Gastroesophageal sphincter (tissue), 4 donors: ENCODE measurements at places on chromosomes 1 and 21.

DNA sequence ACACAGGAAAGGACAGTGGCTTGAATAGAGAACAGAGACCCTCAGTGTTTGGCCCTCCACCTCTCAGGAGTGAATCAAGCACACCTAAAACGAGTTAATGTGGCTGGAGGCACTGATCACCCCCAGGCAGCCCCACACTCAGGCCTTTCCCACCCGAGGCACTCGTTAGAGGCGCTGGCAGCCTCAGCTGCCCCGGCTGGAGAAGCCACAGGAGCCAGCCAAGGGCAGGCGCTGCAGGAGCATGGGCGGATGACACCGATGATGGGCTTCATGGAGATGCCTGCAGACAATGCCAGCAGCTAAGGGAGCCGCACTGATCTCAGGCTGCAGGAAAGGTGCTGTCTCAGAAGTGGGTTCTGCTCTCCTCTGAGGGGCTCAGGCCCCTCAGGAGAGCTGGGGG is 24.1 kb upstream of the ABCG1 start:
- no peak overlapping the region for H3K4me3 ChIP-seq
- peaks cover 12% of the 10 kb centered on the region for H3K4me1 ChIP-seq
- no peak for ATAC-seq
- H3K36me3 ChIP-seq = no peaks in the 10 kb centered on the region
- H3K27me3 ChIP-seq = no peaks in the 10 kb centered on the region
- H3K27ac ChIP-seq = no peak overlapping the region

DNA sequence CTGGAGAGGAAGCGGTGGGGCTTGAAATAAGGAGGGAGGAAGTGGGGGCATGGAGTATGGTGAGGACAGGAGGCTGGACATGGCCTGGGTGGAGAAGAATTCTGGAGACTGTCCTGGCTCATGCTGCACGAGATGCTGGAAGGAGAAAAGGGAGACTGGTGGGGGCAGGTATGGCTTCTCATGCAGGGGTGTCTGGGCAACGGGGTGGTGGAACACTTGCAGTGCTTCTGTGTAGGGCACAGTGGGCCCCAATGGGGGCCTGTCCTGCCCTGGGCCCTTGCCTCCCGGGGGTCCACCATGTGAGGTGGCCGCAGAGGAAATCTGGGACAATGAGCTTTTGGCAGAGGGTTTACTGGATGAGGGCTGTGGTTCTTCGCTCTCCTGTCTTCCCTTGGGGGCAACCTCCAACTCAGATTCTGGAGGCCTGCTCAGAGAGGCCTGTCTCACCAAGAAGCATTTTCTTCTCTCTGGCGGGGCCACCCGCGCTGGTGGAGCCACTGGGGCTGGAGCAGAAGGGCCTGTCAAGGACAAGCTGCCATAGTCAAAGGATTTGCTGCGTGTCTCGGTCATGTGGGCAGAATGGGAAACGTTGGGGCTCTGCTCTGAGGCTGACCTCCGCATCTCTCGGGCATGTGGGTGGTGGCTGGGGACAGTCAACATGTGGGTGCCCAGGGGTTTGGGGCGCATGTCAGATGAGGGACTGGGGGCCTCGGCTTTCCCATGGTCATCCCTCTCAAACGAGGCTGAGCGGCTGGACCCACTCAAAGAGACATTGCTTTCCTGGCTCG is 96.9 kb upstream of the EDN2 start:
- no peaks in the 10 kb centered on the region for H3K36me3 ChIP-seq
- H3K27ac ChIP-seq = no peak overlapping the region
- H3K4me1 ChIP-seq = no peaks in the 10 kb centered on the region
- no peak for ATAC-seq

DNA sequence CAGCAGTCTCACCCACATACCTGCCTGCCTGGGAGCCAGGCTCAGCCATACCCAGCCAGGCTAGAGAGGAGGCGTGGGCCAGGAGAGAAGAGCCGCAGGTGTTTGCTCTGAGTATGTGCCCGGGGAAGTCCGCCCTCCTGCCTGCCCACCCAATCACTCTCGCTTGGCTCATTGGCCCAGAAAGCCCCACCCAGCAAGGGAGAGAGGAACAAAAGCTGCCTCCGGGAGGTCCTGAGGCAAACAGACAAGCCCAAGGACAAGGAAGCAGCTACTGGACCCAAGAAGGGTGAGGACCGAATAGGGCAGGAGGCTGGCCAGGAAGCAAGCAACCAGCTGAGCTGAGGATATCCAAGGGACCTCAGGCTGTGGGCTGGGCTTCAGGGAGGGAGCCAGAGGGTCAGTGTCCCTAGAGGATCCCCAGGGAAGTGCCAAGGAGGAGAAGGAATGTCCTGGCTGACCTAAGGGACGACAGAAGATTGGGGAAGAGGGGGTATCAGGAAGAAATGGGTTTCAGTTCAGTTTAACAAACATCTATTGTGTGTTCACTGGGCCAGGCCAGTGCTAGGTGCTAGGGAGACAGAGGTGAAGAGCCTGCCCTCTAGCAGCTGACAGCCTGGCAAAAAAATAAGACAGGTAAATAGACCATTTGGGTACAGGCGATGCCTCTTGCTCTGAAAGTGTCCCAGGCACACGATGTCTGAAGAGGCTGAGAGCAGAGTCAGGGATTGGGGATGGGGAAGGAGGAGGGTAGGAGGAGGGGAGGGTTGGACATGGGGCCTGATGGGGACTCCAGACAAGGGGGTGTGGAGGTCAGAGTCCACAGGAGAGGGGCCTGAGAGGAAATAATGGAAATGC is at the start of gene GJB4:
GJB4 (plus strand) TSS at position 238 of the 855 bp plus-strand sequence. CDS start 1,515 bp downstream, outside the sequence.
- peaks cover 54% of the 10 kb centered on the region for H3K27me3 ChIP-seq
- no peak within 1 kb of the TSS for H3K4me3 ChIP-seq
- no peaks in the 10 kb centered on the region for H3K4me1 ChIP-seq
- no peak within 1 kb of the TSS for H3K27ac ChIP-seq
- ATAC-seq = no peak

GRCh38 chr1:32770221-32770731 is 46.9 kb downstream of the YARS1 start:
- H3K4me1 ChIP-seq = peaks cover 28% of the 10 kb centered on the region
- H3K4me3 ChIP-seq = no peak overlapping the region
- H3K27ac ChIP-seq = no peak overlapping the region

DNA sequence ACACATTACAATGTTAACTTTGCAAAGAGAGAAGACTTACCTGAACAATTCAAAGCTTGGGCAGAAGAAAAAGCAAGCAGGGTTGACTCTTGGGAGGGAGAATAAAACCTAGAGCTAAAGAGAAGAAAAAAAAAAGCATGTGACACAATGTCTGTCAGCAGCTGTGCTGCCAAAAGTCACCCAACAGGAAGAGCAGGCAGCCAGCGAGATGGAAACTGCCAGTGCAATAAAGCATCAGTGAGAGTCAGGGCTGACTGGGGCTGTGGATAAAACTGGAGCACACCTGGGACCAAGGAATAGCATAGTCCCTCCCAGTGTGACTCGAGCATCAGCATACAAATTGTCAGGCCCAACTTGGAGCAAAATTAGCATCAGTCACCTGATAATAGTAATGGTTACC is 65.0 kb upstream of the SLC22A15 start:
- H3K27me3 ChIP-seq = no peaks in the 10 kb centered on the region
- H3K36me3 ChIP-seq = no peaks in the 10 kb centered on the region
- H3K4me3 ChIP-seq = no peak overlapping the region
- no peak overlapping the region for H3K27ac ChIP-seq
- no peaks in the 10 kb centered on the region for H3K4me1 ChIP-seq

DNA sequence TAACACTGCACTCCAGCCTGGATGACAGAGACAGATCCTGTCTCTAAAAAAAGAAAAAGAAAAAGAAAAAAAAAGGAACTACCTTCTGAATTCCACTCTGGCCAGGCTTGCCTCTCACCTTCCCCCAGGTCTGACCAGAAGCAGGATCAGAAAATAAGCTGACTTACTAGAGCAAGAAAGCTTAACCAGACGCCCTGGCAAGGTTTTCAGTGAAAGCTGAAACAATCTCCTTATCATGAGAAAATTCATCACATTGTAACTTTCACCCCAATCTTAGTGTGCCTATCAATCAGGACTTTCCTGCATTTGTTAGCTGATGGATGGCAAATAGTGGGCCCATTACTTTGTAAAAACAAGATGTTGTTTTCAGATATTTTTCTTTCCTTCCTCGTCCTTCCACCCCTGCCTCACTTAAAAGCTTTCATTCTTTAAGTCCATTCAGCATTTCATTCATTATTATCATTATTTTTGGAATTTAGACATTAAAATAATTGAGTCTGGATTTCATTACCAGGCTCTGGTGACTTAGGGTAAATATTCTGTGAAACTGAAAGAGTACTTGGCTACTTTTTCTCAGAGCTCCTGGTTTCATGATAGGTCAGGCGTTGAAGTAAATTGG is 96.5 kb upstream of the CD34 start:
- no peaks in the 10 kb centered on the region for H3K36me3 ChIP-seq
- H3K4me3 ChIP-seq = no peak overlapping the region
- H3K27me3 ChIP-seq = no peaks in the 10 kb centered on the region

DNA sequence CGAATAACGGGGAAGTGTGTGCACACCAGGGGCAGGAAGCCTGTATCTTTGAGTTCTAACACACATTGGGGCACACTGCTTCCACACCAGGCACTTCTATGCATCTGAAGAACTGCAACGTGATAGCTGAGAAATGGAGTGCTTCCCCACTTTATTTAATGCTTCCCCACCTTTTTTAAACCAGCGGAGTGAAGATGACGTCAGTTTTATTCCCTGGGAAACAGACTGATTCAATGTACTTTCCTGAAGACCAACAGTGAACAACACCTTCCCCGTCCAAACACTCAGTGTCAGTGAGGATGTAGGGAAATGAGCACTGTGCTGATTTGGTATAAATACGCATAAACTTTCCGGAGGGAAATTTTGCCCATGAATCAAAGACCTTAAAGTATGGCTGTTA is 87.1 kb downstream of the PGBD5 start:
- no peaks in the 10 kb centered on the region for H3K36me3 ChIP-seq
- ATAC-seq = no peak
- H3K4me3 ChIP-seq = no peak overlapping the region
- H3K27me3 ChIP-seq = no peaks in the 10 kb centered on the region

- H3K27me3 ChIP-seq = peaks cover 29% of the 10 kb centered on the region
- no peaks in the 10 kb centered on the region for H3K4me1 ChIP-seq
Measured at GRCh38 chr1:29732453-29732852, 496.1 kb downstream of the PTPRU start.

DNA sequence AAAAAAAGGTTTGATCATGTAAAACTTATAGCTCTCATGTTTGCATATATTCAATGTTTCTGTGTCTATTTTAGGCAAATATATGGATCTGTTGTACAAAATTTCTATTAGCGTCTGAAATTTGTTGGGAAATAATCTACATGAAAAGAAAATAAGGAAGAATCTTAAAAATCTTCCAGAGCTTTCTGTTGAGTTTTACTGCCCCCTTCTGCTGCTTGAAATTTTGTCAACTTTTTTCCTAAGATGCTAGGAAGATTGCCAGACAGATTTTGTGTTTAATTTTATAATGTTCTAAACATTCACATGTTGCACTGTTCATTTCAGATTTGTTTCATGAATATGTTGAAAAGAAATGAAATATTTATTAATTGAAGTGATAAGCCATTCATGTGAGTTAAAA is 2.5 kb upstream of the PTGS2 start:
- no peak for ATAC-seq
- no peak overlapping the region for H3K27ac ChIP-seq
- H3K4me3 ChIP-seq = no peak overlapping the region
- H3K4me1 ChIP-seq = peaks cover 33% of the 10 kb centered on the region
- H3K36me3 ChIP-seq = no peaks in the 10 kb centered on the region
- no peaks in the 10 kb centered on the region for H3K27me3 ChIP-seq

DNA sequence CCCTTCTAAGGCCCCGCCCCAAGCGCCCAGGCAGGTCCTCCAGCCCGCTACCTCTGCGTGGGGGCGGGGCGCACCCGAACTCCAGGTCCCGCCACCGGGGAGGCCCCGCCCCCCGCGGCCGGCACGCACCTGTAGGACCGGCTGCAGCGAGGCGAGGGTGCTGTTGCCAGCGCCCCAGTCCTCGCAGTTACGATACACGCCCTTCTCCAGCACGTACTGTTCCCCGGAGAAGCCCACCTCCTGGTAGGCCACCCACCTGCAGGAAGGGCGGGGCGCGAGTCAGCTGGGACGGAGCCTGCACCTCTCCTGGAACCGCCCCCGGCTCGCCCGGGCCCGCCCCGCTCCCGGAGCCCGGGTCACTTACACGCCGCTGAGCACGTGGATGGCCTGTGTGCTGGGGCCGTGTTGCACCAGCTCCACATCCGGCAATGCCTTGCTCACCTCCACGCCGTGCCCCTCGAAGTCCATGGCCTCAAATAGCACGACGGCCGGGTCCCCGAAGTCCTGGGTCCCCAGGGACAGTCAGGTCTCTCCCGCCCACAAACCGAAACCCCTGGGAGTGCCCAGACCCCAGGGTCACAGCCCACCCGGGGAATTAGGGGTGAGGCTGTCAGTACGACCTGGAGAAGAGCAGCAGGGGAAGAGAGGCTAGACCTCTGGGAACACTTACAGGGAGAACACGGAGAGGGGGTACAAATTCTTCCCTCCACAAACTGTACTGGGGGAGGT is 17.3 kb downstream of the CRYBG2 start:
- peaks cover 66% of the 10 kb centered on the region for H3K27me3 ChIP-seq
- ATAC-seq = peak; percentile 67
- no peak overlapping the region for H3K27ac ChIP-seq
- peaks cover 14% of the 10 kb centered on the region for H3K4me1 ChIP-seq
- H3K4me3 ChIP-seq = peak overlapping the region; percentile 0

DNA sequence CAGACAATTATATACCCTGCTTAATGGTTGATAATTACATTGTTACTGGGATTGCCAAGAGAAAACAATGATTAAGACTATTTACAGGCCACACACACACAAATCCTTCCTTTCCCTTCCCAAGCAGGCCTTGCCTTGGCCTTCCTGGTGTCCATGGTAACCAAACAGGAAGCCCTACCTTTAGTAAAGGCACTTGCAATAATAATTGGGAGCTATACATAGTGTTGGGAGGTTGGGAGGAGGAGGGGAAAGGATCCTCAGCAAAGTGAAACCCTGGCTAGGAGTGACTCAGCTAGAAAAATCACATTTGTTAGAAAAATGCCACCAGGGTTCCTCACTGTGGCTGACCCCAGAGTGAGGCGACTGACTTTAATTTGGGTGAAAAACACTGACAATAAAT is 122.3 kb upstream of the ADAR start:
- ATAC-seq = no peak
- no peaks in the 10 kb centered on the region for H3K36me3 ChIP-seq
- H3K27ac ChIP-seq = no peak overlapping the region
- H3K4me1 ChIP-seq = no peaks in the 10 kb centered on the region

GRCh38 chr1:30950053-30950452 is 41.5 kb upstream of the SDC3 start:
- no peaks in the 10 kb centered on the region for H3K4me1 ChIP-seq
- no peak overlapping the region for H3K4me3 ChIP-seq
- no peak for ATAC-seq
- H3K27ac ChIP-seq = no peak overlapping the region
- no peaks in the 10 kb centered on the region for H3K27me3 ChIP-seq
